ENCODE measurements at places on chromosomes 4 and X. TPM values are rescaled to one million over a fixed set of nuclear protein-coding genes. Genes with fewer than 3 reads are reported as not detected.
A peak's percentile ranks its signal among the peaks of the same experiment; 100 is the strongest.

DNA sequence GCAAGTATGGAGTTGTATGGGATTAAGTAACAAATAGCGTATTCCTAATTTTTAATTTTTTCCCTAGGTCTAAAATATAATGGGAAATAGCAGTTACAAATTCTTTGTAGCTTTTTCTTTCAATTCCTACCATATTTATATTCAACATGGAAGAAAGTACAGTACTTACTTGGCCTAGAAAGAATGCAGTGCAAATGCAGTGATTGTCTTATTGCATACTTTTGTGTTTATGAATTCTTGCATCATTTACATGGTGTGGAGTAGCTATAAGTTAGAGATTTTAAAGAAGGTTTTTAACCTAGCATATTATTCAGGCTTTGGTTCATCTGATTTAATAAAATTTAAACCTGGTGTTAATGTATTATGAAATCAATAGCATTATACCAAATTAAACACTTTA, 263.3 kb downstream of the BMPR1B start:
- no peak for DNase-seq

- peak; percentile 85 for DNase-seq
These were observed at the start of gene TCEAL3 for GRCh38 chrX:103607364-103608305. Gene TCEAL3 (plus strand): TSS chrX:103607963. CDS start chrX:103609065, 1,102 bp downstream.

DNA sequence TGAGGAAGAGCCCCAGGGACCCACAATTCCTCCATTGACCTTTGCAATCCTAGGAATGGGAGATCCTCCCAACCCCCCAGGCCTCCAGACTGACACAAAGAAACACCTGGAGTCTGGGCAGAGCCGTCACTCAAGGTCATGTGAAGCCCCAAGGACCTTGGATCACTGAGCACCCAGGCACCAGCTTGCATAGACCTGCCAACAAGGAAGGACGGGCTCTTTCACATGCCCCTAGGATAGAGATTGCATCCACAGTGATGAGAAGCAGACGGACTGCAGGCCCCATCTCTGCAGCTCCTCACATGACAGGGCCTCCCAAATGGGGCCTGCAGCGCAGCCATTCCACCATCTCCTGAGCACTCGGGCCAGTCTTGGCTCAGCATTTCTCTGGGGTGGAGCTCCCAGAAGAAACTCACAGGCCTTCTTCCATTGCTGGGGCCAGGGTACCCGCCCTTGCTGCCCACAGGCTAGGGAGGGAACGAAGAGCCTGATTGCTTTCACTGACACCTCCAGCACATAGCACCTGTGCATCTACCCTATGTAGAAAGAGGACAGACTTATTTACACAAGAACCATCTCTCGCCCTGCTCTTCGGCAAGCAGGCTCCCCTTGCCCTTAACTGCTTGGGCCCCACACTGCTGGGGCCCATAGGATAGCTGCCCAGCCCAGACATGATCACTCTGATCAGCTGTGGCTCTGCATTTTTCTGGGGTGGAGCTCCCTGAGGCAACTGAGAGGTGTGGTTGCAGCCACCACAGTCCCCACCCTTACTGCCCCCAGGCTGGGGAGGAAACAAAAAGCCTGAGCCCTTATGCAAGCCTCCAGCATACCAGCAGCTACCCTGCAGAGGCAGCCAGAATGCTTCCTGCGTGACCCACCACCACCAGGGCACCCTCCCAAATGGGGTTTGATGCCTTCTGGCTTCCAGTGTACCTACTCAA, 185.7 kb upstream of the ZCCHC13 start:
- DNase-seq: no peak

YTHDC1 gene
- 32.7 TPM for polyA plus RNA-seq

- no peak for DNase-seq
These were observed 197.0 kb downstream of the CAMK2D start for GRCh38 chr4:113564493-113564892.

- no peak for DNase-seq
These were observed 207.6 kb upstream of the MAMLD1 start for GRCh38 chrX:150155436-150156035.

- DNase-seq: no peak
These were observed 691.5 kb upstream of the HTR2C start for GRCh38 chrX:113892401-113892800.

FUNDC1 gene
- polyA plus RNA-seq: 14.1 TPM

DNA sequence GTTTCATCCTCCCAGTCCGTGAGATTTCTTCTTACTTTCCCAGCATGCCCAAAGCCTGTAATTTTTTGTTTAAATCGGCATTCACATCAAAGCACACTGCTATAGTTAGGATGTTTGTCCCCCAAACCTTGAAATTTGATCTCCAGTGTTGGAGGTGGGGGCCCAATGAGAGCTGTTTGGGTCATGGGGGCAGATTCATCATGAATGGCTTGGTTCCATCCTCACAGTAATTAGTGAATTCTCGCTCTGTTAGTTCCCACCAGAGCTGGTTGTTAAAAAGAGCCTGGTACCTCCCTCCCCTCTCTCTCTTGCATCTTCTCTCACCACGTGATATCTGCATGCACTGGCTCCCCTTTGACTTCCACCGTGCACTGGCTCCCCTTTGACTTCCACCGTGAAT, 40.5 kb upstream of the PGRMC2 start:
- DNase-seq: no peak

ARX gene
- 1.6 TPM for polyA plus RNA-seq

DNA sequence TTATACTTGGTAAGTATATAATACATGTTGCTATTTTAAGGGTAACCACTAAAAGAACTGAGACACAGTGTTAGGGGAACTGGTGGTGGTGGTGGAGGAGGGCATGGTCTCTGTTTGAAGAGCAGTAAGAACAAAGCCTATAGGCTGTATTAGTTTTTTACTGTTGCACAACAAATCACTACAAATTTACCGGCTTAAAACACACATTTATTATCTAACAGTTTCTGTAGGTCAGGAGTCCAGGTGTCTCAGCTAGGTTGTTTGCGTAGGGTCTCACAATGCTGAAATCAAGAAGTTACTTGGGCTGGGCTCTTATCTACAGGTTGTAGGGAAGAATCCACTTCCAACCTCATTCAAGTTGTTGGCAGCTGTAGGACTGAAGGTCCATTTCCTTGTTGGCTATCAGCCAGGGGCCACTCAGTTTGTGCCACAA, 52.6 kb downstream of the CASK start:
- no peak for DNase-seq

DNA sequence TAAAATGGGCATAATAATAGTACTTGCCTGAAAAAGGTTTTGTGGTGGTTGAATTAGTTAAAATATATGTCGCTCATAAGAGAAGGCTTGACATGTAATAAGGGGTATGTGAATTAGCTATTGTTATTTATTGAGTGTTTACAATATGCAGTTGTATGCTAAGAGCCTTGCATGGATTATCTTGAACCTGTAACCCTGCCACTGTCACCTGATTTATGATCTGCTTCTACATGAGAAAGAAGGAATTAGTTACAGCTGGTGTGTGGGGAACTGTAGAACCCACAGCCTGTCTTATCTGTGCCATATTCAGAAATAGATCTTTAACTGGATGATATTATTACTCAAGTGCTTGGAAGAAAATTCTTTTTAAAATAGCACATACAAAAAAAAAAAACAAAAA, 227.7 kb downstream of the LDB2 start:
- peak; percentile 55 for DNase-seq

DNA sequence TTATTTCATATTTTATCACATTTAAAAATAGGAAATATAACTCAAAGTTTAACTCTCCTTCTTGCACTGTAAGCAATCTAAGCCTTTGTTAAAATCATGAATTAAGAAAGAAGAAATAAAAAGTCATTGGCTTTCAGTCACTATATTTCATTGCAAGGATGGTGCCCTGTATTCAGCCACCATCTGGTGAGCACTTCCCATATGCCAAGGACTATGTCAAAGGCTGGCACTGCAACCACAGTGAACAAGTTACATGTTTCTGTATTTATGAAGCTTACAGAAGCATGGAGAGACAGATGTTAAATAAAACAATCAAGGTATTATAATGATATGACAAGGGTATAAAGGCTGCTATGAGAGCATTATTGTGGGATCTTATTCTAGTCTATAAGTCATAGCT, 68.6 kb downstream of the PRKG2 start:
- DNase-seq: peak; percentile 23

GRCh38 chrX:139932073-139932900, 566 bp downstream of the ATP11C start:
- DNase-seq: no peak

DNA sequence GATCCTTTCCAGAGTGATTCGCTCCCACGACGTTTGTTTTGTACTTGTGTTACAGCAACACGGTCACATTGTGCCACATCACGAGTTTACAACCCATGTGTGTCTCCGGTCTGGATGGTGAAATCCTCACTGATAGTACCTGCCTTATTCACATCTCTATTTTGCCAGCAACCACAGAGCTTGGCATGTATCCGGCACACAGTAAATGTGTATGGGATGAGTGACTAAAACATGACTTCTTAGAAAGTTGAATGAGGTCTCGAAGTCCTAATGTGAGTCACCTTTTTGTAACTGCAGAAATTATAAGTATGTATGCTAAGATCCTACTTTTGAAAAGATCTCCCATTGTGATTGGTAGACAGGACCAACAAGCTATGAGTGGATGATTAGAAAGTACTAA, 7.5 kb downstream of the STOX2 start:
- DNase-seq: no peak

- no peak for DNase-seq
These were observed 1592.7 kb downstream of the TECRL start for GRCh38 chr4:62816566-62816965.

DNA sequence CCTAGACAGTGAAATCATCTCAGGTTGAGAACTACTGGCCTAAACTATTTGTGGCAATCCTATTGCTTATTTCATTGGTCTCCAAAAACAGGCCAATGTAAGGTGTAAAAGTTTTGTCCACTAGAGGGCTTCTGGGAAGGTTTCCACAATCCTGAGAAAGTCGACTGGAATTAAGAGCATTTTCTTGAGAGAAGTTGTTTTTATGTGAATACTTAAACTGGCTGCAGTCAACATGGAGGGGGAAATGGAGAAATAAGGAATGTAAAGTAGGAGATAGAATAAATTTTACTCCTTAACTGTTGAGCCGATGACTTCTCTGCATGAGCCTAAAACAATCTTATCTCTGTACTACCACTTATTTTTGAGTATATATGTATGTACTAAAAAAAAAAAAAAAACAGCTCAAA, 11.0 kb upstream of the EIF4E start:
- peak; percentile 56 for DNase-seq

DNA sequence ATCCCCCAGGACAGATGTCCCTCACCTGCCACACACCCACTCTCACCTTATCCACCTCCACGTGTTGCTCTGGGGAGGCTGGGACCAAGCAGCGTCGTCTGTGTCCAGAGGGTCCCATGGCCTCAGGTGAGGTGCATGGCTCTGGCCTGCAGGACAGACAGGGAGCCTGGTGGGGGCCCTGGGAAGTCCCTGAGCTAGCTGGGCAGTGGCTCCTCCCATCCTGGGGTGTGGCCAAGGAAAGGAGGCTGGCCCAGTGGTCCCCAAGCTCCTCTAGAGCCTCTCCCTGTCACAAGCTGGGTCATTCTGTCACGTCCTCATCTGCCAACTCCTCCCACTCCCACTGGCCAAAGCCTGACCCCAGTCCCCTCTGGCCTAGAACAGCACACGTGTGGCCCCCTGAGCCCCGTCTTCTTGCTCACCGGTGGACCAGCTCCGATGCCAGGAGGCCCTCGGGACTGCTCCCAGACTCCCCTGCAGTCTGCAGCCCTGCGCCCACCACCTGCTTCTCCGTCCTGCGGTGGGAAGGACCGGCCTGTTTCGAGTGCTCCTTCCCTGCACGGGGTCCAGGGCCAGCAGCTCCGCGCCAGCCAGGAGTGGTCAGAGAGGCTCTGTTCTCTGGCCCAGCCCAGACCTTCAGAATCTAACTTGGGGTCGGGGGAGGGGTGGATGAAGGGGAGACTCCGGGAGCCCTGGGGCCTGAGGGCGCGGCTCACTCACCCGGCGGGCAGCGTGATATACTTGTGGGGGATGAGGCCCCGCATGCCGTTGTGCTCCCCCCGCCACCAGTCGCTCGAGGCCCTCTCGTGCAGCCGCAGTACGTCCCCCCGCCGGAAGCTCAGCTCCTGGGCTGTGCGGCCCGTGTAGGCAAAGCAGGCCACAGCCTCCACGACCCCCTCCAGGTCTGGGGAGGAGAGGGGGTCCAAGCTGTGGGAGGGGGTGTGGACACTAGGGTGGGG, 4.8 kb downstream of the AVPR2 start:
- no peak for DNase-seq

SORCS2 gene
- polyA plus RNA-seq: 18.8 TPM

PDLIM3 gene
- polyA plus RNA-seq: 14.5 TPM

BEND2 gene
- not detected for polyA plus RNA-seq

MAOB gene
- polyA plus RNA-seq: 36.4 TPM

DNA sequence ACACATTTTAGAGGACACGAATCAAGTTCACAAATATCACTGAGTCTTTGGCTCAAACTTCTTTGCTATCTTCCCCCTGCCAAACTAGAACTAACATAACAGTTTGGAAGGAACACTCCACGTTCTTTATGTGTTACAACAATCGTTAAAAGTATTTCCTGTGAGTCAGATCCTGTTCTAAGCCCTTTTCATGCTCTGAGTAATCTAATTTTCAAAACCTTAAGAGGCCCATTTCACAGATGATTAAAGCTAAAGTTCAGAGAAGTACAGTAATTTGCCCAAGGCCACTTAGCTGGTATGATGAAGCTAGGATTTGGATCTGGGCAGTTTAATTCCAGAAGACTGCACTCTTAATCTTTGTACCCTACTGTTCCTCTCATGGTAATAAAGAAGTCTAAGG, 854.4 kb upstream of the INTU start:
- no peak for DNase-seq

NIPAL1 gene
- 1.7 TPM for polyA plus RNA-seq

- DNase-seq: no peak
These were observed 405.9 kb upstream of the PITX2 start for GRCh38 chr4:111028795-111029194.

ARHGAP36 gene
- polyA plus RNA-seq: 0.46 TPM

FGF13 gene
- 5.6 TPM for polyA plus RNA-seq
